ENCODE measurements at places on chromosomes 4 and X.

- no peak for DNase-seq
Measured at GRCh38 chr4:184978211-184978610, 40.1 kb upstream of the HELT start.

DNA sequence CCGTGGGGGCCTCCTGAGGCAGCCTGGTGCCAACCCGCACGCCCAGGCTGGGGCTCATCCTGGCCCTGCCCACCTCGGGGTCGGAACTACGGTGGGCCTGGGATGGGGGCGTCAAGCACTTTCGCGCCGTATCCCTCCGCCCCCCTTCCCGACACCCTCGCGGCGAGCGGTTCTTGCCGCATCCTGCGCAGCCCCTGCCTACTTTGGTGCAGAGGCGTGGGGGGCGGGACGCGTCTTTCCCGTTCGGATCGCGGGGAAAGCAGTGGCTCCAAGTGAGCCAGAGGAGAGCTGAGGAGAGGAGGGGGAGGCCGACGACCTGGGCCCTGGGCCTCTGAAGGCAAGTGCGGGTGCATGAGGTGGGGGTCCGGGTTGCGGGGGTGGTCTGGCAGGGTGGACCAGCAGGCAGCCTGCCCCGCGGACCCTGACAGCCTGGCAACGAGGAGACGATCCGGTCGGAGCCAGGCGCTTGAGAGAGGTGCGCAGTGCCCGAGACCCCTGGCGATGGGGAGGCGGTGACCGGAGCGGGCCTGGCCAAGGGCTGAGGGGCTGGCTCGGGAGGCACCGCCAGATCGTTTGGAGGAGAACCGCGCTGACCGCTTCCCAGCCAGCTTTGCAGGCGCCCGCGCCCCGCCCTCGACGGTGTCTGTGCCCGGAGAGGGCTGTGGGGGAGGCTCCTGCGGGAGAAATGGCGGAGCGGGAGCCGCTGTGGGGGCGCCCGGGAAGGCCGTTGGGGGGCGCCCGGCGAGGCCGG is at the start of gene GPRASP2:
GPRASP2 (plus strand) TSS at position 233 of the 751 bp plus-strand sequence. CDS start 2,422 bp downstream, outside the sequence.
- peak; percentile 2 for DNase-seq

DNA sequence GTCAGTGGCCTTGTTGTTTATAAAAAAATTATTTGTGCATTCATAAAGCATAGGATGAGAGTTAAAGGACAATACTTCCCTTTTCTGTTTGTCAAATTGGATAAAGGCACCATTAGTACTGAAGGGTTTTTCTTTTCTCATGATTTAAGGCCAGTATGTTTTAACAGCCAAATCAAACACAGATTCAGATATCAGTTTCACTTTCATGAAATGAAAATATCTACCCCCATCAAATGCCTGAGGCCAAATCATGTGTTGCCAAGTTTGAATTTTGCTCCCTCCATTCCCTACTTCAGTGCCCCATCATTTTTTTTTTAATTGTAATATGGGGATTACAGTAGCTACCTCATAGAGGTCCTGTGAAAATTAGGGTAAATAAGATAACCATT is 745.9 kb downstream of the RPA4 start:
- no peak for DNase-seq

DNA sequence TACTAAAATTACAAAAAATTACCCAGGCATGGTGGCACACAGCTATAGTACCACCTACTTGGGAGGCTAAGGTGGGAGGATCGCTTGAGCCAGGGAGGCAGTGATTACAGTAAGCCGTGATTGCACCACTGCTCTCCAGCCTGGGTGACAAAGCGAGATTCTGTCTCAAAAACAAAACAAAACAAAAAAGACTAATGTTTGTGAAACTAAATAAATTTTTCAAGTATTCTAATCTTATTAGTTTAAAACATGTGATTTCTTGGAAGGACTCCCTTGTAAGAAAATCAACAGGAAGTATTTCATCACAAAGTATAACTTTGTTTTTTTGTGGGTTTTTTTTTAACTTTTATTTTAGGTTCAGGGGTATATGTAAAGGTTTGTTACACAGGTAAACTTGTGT is 89.6 kb downstream of the EGF start:
- no peak for DNase-seq

DNA sequence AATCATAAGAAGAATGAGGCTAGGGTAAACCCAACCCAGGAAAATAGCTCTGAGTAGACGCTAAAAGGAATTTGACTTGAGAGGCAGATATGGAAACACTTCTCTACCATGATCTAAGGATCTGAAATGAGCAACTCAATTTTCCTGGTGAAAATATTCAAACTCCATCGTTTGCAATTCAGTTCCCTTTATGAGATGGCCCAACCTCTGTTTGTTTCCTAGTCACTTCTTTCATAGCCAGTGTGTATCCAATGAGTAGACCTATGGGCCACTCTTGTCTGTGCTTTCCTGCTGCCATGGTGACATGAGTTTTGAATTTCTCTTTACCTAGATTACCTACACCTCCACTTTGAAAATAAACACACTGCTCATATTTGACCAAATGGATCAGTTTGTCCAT is 176.2 kb upstream of the GPRIN3 start:
- no peak for DNase-seq

- no peak for DNase-seq
Measured at GRCh38 chrX:48969471-48969870, 2.2 kb downstream of the KCND1 start.

DNA sequence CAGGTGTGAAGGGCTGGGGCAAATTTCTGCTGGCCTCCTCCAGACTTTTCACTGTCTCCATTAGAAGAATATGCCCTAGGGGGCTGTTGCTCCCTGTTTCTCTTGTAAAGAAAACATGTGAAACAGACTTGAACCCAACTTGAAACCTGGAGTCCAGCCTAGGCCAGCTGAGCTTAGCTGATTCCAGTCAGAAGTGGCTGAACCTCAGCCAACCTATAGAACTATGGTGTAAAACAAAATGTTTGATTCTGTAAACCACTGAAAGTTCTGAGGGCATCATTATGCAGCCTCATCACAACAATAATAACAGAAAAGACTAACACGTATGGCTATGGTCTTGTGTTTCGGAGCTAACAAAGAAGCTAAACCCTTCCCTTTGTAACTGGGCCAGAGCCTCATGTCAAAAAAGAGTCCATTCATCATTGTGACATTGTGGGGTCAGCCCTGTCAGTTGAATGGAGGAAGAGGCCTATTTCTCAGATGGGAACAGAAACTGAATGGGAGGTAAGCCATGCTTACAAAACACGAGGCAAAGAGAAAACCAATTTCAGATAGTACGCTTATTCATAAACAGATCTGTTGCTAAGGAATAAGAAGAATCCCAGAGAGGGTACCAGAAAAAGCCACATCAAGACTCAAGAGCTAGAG is 34.1 kb downstream of the SETD7 start:
- peak; percentile 39 for DNase-seq

DNA sequence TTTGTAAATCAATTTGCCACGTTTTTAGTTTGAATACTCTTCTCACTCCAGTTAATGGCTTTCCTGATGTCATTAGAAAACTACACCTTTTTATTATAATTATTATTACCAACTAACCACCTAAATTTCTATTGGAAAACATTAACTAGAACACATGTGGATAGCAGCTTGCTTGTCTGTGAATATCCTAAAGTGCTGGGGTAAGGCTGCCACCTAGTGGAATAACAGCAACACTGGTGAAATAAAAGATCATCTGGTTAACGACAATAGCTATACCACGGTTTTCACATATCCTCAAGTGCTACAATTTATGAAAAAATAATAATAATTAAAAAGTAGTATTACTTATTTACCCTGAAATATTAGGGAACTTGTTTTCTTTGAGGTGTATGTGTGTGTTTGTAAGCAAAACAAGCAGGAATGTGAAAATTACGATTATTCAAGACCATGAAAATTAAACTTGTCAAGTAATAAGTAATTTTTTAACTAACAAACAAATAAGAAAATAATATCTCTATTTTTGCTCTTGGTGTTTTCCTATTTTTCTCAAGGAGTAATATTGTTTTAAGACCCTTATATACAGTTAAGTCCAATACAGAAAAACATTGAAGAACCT is 130.1 kb upstream of the TECRL start:
- DNase-seq, result peak; percentile 71

GRCh38 chrX:40262157-40263013 is 164.6 kb upstream of the BCOR start:
- no peak for DNase-seq

DNA sequence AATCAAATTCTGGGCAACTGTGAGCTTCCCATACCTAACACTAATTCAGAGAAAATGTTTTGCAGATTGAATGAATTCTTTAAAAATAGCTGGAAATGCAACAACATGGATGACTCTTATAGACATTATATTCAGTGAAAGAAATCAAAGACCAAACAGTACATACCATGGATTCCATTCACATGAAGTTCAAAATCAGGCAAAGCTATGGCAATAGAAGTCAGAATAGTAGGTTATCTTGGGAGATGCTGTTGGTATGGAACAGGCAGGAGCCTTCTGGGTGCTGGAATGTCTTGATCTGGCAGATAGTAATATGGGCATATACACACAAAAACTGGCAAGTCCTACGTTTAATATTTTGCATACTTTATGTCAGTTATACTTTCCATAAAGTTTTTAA is 25.5 kb upstream of the CBLL2 start:
- no peak for DNase-seq

DNA sequence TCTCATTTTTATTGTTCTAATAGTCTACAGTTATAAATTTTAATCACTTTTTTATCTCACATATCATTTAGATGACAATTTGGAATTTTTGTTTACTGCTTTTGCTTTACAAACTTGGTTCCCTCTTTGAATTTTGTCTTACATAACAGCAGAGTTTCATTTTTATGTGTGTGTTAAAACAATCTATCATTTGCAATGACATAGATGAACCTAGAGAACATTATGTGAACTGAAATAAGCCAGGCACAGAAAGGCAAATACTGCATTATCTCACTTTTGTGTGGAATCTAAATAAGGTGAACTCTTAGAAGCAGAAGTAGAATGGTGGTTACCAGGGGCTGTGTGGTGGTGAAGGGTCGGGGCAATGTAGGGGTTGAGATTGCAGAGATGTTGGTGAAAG is 170.7 kb downstream of the GASK1B start:
- no peak for DNase-seq

DNA sequence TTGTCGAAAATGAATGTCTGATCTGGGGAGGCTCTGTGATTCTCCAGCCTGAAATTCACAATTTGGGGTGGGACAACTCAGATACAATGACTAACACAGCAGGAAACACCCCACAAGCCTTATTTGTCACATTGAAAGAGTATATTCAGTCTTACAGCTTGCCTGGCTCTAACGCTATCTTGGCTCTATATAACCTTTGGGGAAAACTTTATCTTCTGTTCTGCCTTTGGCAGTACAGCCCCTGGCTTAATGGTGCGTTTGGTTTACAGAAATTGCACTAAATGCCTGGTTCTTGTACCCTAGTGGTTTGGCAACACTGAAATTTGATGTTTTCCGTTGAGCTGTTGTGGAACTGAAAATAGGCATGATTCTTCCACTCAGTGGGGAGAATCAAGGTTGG is 178.1 kb upstream of the VEGFC start:
- no peak for DNase-seq

- no peak for DNase-seq
Measured at GRCh38 chrX:102765809-102766208, 45.3 kb downstream of the GPRASP3 start.

DNA sequence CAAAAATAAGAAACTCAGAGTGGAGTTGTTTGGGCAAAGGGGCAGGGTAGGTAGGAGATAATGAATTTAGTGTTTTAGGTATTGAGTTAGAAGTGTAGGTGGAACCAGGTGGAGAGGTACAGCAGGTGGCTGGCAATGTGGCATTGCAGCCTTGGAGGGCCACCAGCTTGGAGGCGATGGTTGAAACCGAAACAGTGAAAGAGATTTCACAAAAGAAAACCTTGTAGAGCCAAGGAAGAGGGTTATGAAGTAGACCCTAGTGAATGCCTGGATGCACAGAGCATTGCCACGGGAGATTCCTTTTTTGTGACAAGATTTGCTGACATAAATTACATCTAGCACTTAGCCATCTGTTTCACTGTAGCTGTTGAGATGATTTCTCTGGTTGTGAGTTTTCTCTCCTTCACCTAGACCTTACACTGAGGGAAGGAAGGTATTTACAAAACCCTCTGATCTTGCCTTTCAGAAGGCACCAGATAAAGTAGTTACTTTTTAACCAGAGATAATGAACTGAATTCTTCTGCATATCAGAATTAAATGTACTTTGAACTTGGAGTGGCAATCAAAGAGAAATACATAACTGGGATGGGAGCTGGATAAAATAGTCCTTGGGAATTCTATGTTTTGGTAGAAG is 104.1 kb upstream of the CASK start:
- DNase-seq, result peak; percentile 15

GRCh38 chrX:101219864-101220346 is 319 bp downstream of the DRP2 start:
- no peak for DNase-seq

DNA sequence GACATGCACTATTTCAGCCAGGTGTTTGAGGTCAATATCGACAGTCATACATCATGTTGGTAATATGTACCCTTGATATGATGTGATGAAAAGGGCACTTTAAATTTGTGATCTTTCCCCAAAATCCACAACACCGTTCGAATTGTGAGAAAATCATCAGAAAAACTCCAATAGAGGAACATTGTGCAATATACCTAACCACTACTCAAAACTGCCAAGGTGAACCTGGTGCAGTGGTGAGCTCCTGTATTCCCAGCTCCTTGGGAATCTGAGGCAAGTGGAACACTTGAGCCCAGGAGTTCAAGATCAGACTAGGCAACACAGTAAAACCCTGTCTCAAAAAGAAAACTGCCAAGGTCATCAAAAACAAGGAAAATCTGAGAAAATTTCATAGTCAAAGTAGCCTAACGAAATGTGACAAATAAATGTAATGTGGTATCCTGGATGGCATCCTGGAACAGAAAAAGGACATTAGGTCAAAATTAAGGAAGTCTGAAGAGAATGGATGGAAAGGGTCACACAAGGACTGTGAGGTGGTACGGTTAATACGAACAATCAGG is 55.6 kb upstream of the LSM6 start:
- DNase-seq, result no peak

GRCh38 chr4:171117457-171117856 is 695.7 kb upstream of the GALNTL6 start:
- no peak for DNase-seq

- no peak for DNase-seq
Measured at GRCh38 chrX:129549124-129549523, 9.1 kb downstream of the OCRL start.

GRCh38 chr4:177376024-177376423 is 66.2 kb downstream of the AGA start:
- peak; percentile 18 for DNase-seq

DNA sequence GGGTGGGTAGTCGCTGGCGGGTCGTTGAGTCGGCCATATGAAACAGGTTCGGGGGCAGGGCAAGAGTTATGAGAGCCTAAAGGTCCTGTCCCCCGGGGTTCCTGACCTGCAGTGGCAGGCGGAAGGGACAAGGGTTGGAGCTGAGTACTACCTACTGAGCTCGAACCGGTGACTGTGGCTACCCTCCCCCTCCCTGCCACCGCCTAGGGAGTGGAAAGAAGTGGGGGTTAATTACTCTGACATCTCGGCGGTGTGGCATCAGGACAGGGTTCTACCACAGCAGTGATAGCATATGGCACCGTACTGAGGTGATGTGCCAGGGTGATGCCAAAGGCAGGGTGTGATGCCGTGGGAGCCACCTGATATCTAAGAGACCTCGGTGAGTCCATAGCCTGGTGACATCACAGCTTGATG is 307 bp downstream of the ATG4A start:
- DNase-seq, result no peak

- DNase-seq, result no peak
Measured at GRCh38 chr4:138200236-138200590, 41.9 kb downstream of the SLC7A11 start.

Measured in GM12865 (cell line).